HT1080 (cell line): ENCODE measurements at places on chromosomes 11 and 22.
A peak's percentile ranks its signal among the peaks of the same experiment; 100 is the strongest.

DNA sequence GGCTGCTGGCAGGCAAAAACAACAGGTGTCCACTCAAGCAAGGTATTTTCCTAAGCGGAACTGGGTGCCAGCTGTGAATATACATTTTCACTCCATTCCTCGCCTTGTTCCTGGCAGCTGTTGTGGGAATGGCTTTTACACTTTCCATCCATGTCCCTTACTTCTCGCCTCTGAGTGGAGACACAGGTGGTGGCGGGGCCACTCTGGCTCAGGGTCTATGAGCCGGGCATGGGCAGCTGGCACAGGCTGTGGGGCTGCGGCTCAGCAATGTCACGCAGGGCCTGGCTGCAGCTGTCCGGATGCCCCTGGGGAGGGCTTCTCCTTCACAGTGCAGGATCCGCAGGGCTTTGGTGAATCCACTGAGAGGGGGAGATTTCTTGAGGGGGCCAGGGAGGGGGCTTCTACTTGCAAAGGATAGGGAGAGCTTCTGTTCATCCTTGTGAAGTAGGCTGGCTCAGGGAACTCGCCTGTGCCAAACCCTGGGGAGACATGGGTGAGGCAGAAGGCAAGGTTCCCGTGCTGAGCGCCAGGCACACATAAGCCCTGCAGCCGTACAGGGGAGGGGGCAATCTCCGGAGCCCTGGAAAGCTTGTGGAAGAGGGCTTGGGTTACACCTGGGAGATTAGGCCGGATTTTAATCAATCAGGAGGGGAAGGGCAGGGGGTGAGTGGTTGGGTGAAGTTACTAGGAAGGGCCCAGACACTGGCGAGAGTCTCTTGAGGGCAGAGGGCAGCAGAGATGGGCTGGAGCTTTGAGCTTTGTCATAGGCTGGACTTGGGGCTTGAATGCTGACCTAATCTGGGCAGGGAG lies 45.7 kb downstream of the KCNQ1OT1 start:
- no peak for DNase-seq

DNA sequence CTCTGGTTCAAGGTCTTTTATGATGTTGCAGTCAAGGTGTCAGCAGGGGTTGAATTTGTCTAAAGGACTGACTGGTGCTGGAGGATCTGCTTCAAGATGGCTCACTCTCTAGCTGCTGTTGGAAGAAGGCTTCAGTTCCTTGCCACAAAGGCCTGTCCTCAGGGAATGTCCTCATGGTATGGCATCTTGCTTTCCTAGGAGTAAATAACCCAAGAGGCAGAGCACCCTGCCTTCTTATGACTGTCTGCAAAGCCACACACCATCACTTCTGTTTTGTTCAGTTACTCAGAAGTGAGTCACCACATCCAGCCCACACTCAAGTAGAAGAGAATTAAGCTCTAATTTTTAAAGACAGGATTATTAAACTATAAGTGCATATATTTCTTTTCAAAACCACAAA lies 45.2 kb downstream of the PLAAT5 start:
- DNase-seq, result peak; percentile 53

GRCh38 chr11:115238086-115238485 lies 266.1 kb downstream of the CADM1 start:
- DNase-seq, result no peak

- no peak for DNase-seq
Measured at GRCh38 chr11:127205688-127206217, 205.2 kb upstream of the KIRREL3 start.

GRCh38 chr11:1341928-1342524 lies 32.6 kb upstream of the TOLLIP start:
- DNase-seq, result no peak

GRCh38 chr11:103453915-103454709 lies 344.9 kb downstream of the DYNC2H1 start:
- no peak for DNase-seq

GRCh38 chr11:79185351-79185750 lies 255.5 kb downstream of the TENM4 start:
- DNase-seq, result no peak

- no peak for DNase-seq
Measured at GRCh38 chr11:131591051-131591461, 220.6 kb downstream of the NTM start.

- DNase-seq, result no peak
Measured at GRCh38 chr11:47495856-47496217, 46.9 kb upstream of the RAPSN start.

GRCh38 chr11:78560153-78560552 lies 14.5 kb downstream of the NARS2 start:
- DNase-seq, result no peak

GRCh38 chr22:42353883-42354727 lies 78.1 kb downstream of the NFAM1 start:
- DNase-seq, result peak; percentile 55

- no peak for DNase-seq
Measured at GRCh38 chr11:7974668-7975067, 9.4 kb upstream of the NLRP10 start.

- DNase-seq, result no peak
Measured at GRCh38 chr22:24583221-24584165, 9.4 kb downstream of the LRRC75B start.

GRCh38 chr11:257766-258493 lies 20.3 kb upstream of the NLRP6 start:
- no peak for DNase-seq

DNA sequence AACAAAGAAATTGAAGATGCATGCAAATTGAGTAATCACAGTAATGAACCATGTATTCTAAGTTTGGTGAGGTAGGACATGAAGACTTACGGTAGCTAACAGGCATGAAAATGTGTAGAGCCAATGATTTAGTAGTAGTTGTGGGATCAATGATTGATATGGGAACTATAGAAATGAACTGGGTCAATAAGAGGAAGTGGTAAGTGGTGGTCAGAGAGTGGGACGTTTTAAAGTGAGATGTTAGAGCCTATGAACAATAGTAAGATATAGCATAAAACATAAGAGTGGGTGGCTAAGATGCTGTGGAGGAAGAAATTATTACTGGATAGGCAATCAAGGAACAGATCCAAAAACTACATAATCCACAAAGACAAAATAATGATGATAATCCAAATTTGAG lies 45.0 kb downstream of the DLG2 start:
- DNase-seq, result no peak

GRCh38 chr11:121554552-121554951 lies 101.8 kb upstream of the SORL1-AS1 start:
- no peak for DNase-seq

DNA sequence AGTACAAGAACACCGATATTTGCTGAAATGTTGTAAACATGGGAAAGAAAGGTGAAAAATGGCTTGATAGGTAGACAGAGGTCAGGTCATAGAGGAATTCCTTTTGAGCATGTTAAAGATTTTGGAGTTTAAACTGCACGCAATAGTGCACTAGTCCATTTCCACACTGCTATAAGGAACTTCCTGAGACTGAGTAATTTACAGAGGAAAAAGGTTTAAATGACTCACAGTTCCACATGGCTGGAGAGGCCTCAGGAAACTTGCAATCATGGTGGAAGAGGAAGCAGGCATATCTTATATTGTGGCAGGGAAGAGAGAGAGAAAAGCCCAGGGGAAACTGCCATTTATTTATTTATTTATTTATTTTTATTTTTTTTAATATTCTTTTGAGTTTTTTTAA lies 5.0 kb downstream of the OR10A5 start:
- DNase-seq, result no peak

GRCh38 chr22:24420072-24420976 lies 7.1 kb upstream of the ADORA2A start:
- no peak for DNase-seq
